Epithelial cell of prostate (primary cell): ENCODE measurements at places on chromosomes 16 and 17.

DNA sequence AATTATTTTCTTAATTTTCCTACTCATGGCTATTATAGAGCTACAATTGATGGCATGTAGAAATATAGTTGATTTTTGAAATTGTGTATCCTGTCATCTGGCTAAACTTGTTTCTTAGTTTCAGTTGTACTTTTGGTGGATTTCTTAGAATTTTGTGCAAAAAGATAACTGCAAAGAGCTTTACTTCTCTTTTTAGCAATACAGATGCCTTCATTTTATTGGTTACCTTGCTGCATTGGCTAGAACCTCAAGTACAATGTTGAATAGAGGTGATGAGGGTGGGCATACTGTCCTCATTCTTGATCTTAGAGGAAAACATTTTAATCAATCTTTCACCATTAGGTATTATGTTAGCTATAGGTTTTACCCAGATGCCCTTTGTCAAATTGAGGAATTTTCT is 67.9 kb downstream of the METRNL start:
- no peak for DNase-seq

- DNase-seq, result no peak
These were observed 47.7 kb upstream of the MEAK7 start for GRCh38 chr16:84552135-84552534.

GRCh38 chr16:87252269-87252970 is 64.8 kb downstream of the C16orf95 start:
- no peak for DNase-seq

DNA sequence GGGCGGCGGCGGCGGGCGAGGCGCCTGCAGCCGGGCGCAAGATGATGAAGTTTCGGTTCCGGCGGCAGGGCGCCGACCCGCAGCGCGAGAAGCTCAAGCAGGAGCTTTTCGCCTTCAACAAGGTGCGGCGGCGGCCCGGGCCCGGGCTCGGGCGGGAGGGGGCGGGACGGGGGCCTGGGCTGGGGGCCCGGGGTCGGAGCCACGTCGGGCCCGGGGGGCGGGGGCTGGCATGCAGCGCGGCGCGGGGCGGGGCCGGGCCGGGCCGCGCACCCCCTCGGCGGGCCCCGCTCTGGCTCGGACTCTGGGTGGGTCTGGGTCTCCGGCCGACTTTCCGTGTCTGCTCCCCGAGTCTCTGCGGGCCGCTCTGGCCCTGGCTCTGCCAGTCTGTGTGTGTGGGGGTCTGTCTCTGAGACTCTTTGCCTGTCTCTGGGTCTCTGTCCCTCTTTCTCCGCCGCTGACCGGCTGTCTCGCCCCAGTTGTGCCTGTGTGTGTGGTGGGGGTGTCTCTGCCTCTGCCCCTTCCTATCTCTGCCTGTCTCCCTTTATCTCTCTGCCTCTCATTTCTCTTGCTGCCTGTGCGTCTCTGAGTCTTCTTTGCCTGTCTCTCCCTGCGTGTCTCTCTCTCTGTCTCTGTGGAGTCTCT is 328 bp downstream of the LLGL1 start:
- no peak for DNase-seq

DNA sequence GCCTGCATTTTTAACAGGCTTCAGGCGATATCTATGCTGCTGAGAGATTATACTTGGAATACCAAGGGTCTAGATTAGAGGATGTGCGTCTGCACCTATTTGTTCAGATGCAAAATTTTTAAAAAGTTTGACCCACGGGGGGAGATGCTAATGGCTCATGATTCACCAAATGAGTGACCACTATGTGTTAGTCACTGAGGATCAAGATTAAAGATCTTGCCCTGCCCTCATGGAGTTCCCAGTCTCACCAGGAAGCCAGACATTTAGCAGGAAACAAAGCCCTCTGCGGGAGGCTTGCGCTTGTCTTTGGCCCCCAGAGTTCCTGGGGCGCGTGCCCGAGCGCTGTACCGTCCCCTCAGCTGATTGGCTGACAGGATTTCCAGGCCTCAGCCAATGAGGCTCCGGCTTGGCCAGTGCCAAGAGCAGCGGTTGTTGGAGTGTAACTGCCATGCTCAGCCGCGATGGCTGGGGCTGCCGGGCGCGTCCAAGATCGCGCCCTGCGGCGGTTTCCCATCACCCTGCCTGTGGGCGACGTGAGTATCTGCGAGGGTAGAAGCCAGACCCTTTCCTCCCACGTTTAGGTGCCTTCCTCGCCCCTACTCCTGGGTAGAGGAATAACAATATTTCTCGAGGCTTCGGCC is 4.5 kb upstream of the DDX19B start:
- no peak for DNase-seq
